ENCODE measurements at places on chromosomes 6 and 20. TPM values are rescaled to one million over a fixed set of nuclear protein-coding genes. Genes with fewer than 3 reads are reported as not detected.

GRCh38 chr6:126477678-126478077 lies 137.8 kb downstream of the CENPW start:
- DNase-seq: no peak
- H3K36me3 ChIP-seq: no peaks in the 10 kb centered on the region
- no peak overlapping the region for H3K4me3 ChIP-seq

DNA sequence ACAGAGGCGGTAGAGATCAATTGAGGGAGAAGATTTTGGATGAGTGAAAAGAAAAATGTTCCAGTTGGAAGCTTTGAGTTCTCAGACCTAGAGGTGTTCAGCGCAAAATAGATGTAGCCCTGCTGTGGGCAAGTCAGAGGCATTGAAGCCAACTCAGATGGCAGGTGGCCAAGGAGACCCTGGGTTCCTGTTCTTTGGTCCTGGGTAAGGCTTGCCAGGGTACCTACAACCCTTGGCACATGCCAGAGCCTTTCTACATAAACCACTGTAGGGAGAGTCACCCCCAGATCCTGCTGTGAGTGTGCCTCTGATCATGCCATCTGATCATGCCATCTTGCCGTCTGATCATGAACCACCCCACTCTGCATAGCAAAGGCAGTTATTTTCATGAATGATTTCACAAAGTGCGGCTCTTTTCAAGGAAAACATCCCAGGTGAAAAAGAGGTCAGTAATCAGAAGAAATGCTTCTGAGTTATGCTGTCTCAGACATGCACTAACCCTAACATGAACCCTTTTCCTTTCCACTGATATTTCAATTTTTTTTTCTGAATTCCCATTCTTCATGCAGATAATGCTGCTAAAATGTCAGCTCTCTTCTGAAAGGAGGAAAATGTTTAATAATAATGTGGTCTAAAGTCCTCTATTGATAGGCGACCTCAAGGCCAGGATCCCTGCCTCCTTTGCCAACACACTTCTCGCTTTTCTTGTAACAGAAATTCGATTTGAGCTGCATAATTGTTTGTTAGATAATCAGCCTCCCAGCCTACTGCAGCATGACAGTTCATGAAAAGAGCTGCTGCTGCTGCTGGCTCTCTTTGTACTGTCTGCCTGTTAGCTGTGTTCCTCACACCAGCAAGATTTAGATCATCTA lies 153.6 kb downstream of the MTHFD1L start:
- H3K36me3 ChIP-seq: peaks cover 9% of the 10 kb centered on the region
- no peak overlapping the region for H3K4me3 ChIP-seq
- H3K27ac ChIP-seq: no peak overlapping the region
- H3K4me1 ChIP-seq: peaks cover 26% of the 10 kb centered on the region

DNA sequence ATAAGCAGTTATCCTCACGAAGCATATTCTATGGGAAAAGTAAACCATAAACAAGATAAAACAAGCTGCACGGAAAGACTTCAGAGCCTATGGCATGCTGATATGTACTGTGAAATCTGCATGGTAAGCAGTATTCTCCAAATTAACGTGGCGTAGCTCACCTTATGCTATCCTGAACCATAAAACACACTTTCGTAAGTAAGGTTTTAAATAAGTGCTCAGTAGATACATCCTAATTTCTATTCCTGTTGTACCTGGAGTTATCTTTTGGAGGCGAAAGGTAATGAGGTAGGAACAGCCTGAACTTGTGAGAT lies 208.7 kb downstream of the GMDS start:
- no peaks in the 10 kb centered on the region for H3K27me3 ChIP-seq
- no peaks in the 10 kb centered on the region for H3K36me3 ChIP-seq
- no peak overlapping the region for H3K4me3 ChIP-seq

Gene RIMS4
- 4.1 TPM for total RNA-seq

DNA sequence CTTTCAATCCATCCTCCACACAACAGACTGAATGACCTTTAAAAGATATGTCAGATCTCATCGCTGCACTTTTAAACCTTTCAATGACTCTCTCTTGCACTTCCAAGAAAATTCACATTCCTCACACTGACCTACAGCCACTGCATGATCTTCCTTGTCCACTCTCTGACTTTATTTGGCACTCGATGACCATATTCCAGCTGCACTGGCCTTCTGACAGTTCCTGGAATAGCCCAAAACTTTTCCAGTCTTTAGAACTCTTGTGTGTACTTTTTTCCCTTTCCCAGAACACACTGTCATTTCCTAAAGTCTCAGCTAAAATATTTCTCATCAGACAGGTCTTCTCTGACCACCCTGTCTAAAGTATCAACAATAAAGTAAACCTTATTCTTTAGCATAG lies 174.6 kb downstream of the ADGRG6 start:
- peak overlapping the region; percentile 1 for H3K27ac ChIP-seq
- no peaks in the 10 kb centered on the region for H3K36me3 ChIP-seq
- H3K4me3 ChIP-seq: no peak overlapping the region
- no peak for DNase-seq
